GM13977 (cell line): ENCODE measurements at places on chromosomes 16 and 17.

- no peak for DNase-seq
Measured at GRCh38 chr17:78166416-78166815, 2.0 kb upstream of the SYNGR2 start.

GRCh38 chr16:72878301-72879269 lies 169.3 kb downstream of the ZFHX3 start:
- no peak for DNase-seq

DNA sequence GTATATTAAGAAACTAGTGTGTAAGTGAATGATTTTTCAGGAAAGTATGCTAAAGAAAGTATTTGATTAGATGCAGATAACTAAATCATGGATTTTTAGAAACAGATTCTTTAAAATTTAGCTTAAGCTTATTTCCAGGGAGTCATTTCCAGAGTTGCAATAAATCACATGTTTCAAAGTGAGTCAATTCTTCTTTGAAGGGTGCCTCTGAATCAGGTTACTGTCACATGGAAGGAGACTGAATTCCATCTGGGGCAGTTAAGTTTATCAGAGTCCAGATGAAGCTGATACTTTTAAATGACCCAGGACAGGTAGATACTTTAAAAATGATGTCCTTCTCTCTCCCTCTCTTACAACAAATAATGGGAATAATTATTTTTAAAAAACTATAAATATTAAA lies 5.0 kb downstream of the MFSD11 start:
- DNase-seq: no peak

DNA sequence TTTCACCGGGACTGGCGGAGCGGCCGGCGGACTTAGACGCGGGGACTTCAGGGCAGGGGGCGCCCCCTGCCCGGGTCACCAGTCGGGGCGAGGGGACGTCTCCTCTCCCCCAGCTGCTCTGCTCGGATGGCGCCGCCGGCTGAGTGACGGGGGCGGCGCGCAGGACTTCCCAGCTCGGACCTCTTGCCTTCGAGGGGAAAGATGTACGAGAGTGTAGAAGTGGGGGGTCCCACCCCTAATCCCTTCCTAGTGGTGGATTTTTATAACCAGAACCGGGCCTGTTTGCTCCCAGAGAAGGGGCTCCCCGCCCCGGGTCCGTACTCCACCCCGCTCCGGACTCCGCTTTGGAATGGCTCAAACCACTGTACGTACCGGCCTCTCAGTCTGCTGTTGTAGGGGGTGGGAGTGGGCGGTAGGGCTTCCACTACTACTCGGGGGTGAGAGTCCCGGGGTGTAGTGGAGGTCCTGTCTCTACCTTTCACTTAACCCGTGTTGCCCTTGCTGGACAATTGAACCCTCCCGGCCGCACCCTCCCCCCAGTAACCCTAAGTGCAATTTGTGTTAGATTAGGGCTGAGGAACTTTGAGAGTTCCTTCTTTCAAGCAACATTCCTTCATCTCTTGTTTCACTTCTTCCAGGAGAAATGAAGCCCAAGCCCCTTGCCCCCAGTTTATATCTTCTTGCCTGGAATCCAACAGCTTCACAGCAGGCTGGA lies 21.9 kb downstream of the GJD3 start:
- DNase-seq: no peak

DNA sequence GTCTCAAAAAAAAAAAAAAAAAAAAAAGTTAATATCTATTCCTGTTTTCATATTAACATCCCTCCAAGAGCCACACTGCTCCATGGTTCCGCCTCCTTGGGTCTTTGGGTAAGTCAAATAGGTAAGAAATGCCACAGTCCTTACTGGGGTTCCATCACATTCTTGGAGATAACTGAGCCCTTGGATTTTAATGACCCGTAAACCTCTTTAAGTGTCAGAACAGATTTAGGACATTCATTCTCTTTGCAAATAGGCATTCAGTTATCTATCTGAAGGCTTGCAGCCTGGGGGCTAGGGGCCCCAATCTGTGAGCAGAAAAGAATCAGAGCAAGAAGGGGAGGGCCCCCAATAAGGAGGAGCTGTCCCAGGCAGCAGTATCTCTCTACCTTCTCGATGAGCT lies 28.0 kb downstream of the MYH13 start:
- DNase-seq: no peak

DNA sequence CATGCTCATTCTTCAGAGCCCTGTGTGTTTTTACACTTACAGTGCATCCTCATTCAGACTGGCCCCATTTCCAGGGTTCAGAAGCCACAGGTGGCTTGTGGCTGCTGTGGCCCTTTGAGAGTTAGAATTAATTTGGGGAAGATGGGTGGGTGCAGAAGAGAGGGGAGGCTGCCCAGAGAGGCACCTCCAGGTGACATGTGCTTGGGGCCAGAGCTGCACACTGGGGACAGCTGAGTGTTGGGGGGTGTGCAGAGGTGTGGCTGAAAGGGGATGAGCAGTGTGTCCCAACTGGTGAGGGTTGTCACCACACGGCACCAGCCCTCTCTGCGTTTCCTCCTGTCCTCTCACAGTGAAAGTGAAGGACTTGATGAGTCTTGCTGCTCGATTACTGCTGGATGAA lies 6.9 kb upstream of the EIF1 start:
- no peak for DNase-seq

GRCh38 chr17:42023524-42024349 lies 3.8 kb downstream of the NKIRAS2 start:
- DNase-seq: no peak

DNA sequence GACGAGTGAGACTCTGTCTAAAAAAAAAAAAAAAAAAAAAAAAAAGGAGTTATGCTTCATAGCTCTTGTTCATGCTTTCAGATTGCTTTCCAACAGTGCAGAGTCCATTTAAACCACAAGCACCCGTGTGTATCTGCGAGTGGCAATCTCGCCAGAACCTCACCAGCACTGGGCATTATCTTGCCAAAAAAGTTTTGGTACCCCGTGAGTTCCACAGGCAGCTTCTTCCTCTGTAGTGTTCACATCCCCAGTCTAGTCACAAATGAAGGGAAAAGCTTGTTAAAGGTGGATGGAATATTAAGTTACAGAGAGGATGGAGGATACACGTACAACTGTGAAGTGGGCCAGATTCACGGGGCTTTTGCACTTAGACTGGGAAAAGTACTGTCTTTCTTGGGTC lies 33.5 kb downstream of the WSB1 start:
- no peak for DNase-seq

GRCh38 chr16:57239107-57239506 lies 6.0 kb upstream of the ARL2BP start:
- DNase-seq: no peak

DNA sequence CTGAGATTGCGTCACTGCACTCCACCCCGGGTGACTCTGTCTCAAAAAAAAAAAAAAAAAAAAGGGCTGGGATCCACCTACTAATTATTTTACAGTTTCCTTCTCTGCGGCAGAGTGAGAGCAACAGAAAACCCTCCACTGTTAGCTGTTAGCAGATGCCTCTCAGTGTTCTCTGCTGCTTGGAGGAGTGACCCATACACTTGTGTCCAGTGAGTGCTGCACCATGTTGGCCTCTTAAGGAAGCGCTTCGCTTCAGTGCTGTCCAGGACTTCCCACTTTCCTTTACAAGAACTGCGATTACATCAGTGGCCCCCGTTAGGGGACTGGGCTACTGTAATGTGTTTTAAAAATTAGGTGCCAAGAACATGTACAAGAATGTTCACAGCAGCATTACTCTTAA lies 18.4 kb upstream of the CLEC18B start:
- DNase-seq: no peak

GRCh38 chr16:67198238-67198734 lies 645 bp upstream of the ELMO3 start:
- DNase-seq: peak; percentile 69
